ENCODE measurements at places on chromosomes 1 and 21.

- no peak for DNase-seq
These were observed 228.8 kb upstream of the KAZN start for GRCh38 chr1:14369526-14370213.

DNA sequence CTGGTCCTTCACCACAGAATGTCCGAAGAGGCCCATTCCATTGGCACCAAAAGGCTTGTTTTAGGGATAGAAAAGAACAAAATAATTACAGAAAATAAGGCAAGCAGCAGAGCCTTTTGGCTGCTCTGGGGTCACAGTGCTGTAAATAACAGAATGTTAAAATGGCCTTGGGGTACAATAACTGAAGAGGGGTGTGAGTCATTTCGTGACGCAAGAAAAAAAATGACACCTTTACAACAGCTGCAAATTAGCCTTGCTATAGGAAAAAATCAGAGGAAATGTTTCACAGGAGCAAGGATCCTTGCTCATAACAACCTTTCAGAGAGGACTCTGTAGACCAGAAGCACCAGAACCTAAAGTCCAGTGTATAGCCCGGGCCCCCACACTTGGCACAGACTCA lies 483.4 kb downstream of the OMA1 start:
- DNase-seq, result no peak

DNA sequence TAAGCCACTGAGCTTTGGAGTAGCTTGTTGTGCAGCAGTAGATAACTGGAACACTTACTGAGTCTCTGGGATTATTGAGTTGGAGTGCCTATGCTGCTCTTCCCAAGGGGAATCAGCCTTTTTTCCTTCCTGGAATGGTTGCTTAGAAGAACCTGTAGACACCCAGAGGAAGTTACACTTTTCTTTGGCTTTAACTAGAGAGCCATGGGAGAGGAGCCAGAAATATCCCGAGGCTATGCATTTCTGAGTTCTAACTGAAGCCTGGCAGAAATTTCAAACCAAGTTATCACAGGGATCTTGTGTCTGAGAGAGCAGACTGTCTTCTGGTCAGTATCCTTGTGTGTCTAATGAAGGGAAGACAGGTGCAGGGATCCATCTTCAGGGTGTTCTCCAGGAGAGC lies 28.3 kb downstream of the LAMC1 start:
- DNase-seq, result no peak

DNA sequence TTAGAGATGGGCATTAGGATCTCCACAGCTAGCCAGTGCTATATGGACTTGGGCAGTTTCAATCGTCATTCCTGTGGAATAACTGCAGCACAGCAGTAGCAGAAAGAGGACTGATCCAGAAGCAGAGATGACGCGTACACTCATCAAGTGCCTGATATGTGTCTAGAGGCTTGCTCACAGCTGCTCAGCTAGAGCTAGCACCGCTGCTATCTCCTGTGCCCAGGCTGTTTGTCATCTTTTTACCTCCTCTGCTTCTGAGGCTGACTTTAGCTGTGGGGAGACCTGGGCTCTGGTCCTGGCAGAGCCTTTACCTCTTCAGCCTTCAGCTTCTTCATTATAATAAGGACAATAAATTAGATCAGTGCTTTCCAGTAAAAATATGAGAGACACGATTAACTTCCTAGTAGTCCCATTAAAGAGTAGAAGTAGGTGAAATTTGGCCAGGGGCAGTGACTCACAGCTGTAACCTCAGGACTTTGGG lies 5.3 kb downstream of the TENT5C start:
- DNase-seq, result no peak

GRCh38 chr1:202282025-202282371 lies 59.7 kb downstream of the UBE2T start:
- DNase-seq, result no peak

- no peak for DNase-seq
These were observed 342.8 kb downstream of the NCAM2 start for GRCh38 chr21:21341041-21341440.

GRCh38 chr1:111512132-111512889 lies 8.9 kb upstream of the ADORA3 start:
- no peak for DNase-seq

Measured in retinal pigment epithelial cell (primary cell).